Dermis blood vessel endothelial cell (primary cell): ENCODE measurements at places on chromosomes 3 and 15.

GRCh38 chr3:184040010-184040409 lies 8.5 kb downstream of the HTR3D start:
- peak; percentile 63 for DNase-seq

GRCh38 chr3:81931265-81932251 lies 170.1 kb upstream of the GBE1 start:
- DNase-seq, result no peak

DNA sequence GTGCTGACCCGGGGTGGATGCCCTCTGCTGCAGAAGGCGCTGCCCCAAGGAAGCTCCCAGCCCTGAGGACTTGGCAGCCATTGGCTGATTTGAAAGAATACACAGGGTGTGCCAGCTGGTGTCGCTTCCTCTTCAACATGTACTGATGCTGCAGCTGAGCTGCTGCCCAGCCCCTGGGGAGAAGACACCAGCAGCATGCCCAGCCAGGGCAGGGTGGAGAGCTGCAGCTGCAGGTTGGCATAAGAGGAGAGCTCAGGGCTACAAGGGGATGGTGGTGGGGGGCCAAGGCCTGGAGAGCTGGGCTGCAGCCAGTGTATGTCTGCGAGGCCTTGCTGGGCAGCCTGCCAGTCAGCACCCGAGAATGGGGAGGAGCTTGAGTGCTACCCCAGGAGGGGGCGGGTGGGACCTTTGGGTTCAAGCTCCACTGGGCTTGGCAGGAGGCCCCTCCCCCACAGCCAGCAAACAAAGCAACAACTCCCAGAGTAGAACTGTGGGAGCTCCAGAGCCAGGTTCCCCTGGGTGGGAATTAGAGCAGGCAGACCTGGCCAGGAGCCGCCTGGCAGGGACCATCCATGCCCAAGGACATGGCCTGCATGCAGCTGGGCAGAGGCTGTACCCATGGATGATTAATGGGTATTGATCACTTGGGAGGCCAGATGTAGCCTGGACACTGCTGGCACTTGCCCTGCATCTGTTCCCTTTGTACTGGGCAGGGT lies 9.2 kb upstream of the SEMA4B start:
- no peak for DNase-seq

- no peak for DNase-seq
These were observed 50.0 kb upstream of the TRPM1 start for GRCh38 chr15:31151301-31152233.

- no peak for DNase-seq
These were observed 82.2 kb downstream of the GREM1 start for GRCh38 chr15:32799936-32800535.

- no peak for DNase-seq
These were observed 1.5 kb downstream of the CMTM6 start for GRCh38 chr3:32500880-32501782.

DNA sequence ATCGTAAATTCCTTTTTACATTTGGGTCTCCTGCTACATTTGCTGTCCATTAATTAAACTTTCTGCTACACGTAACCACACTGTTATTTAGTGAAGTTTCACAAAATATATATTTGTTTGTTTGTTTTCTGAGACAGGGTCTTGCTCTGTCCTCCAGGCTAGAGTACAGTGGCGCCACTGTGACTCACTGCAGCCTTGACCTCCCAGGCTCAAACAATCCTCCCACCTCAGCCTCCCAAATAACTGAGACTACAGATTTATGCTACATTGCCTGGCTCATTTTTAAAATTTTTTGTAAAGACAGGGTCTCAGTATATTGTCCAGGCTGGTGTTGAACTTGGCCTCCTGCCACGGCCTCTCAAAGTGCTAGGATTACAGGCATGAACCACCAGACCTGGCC lies 20.5 kb downstream of the TOPBP1 start:
- DNase-seq, result no peak

DNA sequence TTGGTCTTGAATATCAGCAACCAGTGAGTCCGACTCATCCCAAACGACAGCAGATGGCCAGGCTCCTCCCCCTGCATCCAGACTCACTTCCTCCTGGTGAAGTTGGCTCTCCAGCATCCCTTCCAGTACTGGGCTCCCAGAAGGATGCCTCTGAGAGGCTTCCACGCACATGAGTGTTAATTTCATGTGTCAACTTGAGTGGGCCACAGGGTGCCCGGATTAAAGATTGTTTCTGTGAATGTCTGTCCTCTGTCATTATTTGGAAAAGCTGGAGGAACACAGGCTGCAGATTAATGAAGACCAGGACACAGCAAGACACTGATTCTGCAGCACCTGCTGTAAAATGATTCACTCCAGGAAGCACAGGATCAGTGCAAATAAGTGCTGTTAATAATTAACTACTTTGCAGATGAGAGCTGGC lies 99.8 kb downstream of the ATP10A start:
- no peak for DNase-seq

DNA sequence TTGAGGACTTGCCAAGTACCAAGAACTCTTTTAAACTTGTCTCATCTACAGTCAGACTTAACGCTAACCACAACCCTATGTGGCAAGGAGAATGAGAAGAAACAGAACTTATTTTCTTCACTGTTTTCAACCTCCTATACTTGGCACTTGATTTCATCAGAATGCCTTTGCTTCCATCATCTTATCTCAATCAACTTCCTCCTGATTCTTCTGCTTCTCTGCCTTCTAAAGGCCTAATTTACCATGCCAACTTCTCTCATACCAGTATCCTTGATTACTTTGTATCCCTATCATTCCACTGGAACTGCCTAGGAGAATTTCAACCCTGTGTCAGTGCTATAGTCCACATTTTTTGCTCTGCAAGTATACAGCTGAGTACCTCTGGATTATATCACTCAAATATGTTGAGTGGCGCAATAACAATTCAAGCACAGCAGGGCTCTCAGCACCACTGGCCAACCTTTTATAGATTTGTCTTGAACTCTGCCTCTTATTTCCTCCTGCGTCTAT lies 413.6 kb downstream of the ROBO1 start:
- no peak for DNase-seq

- DNase-seq, result no peak
These were observed 95.6 kb upstream of the LIPC start for GRCh38 chr15:58336161-58336560.

DNA sequence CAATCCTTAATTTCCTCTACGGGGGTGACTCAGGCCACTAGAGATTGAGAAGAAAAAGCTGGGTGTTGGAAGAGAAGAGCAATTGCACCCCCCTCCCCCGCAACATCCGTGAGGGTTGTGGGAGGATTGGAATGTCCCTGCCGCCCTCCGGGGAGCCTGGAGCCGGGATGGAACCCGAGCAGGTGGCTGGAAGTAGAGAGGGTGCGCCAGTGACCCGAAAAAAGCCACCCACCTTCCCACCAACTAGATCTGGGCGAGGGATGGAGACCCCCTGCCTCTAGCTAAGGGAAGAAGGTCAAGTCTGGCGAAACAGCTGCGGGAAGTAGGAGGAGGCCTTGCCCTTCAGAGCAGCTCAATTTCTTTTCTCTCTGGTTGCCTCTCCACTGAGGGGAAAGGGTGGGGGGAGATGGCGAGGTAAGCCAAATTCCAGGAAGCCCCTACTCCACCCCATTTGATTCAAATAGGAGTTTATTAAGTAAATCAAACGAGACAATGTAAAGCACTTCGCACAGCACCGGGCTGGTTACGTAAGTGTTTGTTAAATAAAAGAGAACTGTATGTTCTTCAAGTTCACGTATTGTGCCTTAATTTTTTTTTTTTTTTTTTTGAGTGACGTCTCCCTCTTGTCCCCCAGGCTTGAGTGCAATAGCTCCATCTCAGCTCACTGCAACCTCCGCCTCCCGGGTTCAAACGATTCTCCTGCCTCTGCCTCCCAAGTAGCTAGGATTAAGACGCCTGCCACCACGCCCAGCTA lies 1.1 kb upstream of the WWTR1 start:
- no peak for DNase-seq

DNA sequence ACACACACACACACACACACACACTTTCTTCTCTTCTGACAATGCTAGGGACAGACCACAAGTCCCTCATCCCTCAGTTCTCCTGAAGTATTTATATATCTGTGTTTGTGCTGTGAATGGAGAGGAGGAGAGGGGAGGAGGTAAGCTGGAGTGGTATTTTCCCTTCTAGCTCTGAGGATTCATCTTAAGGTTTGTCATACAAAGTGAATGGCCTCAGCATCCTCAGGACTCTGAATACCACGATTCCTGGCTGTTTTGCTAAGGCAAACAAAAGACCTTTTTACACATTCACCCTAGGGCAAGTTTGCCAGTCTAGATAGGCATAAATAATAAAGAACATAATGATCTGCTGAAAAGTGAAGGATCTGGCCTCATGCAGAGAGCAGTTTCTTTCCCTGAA lies 65.7 kb upstream of the CHMP2B start:
- DNase-seq, result no peak

DNA sequence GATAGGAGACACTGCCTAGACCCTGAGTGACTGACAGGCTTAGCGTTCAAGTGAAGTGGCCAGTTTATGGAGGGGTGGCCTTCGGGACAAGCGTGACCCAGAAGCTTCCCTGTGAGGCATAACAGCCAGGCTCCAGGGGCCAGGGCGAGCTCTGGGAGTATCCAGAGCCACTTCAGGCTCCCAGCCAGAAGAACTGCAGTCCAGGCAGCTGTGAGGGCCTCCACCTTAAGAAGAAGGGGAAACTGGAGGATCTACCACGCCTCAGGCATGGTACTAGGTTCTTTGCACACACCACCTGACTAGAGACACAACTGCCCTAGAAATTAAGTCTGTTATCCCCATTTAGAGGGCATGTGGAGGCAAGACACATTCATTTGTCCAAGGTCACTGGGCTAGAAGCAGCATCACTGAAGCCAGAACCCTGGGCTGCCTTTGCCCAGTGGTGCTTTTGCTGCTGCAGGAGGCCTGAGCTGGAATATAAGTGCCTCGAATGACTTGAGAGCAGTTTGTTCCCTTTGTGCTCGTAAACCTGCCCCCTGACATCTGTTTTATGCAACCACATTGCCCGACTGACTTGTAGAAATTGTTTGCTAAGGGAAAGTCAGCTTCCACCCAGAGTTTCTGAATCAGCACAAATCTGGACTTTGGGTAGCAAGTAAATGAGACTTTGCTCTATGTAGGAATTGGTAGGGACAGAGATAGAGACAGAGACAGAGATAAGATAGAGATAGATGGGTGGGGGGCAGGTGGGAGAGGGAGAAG lies 23.3 kb downstream of the RASGRF1 start:
- no peak for DNase-seq

DNA sequence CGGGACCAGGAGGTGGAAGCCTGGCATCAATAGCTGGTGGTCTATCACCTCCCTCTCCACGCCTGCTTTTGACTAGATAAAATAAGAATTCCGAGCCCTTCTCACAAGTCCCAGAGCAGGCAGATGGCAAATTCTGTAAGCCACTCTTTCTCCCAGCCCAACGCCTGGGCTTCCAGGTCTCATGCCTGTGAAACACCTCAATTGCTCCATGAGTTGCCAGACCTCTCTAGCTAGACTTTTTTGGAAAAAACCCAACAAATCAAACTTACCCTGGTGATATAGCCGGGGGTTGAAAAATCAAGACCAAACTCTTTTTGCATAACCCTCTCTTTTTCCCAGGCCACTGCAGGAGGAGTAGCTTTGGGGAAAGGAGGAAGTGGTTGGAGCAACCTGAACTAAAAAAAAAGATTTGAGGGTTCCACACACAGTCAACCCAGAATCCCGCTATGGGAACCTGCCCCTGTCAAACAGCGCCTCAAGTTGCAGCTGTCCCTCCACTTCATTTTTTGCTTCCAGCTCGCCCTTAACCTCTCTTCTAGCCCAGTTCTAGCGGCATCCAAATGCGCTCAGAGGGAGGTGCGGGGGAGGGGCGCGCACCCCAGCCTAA lies 7.0 kb downstream of the BHLHE40 start:
- no peak for DNase-seq

- DNase-seq, result no peak
These were observed 83.4 kb downstream of the EEFSEC start for GRCh38 chr3:128236657-128237056.

GRCh38 chr3:195591220-195591619 lies 7.5 kb upstream of the APOD start:
- DNase-seq, result no peak

- no peak for DNase-seq
These were observed 36.1 kb downstream of the LIPC start for GRCh38 chr15:58467722-58468423.

DNA sequence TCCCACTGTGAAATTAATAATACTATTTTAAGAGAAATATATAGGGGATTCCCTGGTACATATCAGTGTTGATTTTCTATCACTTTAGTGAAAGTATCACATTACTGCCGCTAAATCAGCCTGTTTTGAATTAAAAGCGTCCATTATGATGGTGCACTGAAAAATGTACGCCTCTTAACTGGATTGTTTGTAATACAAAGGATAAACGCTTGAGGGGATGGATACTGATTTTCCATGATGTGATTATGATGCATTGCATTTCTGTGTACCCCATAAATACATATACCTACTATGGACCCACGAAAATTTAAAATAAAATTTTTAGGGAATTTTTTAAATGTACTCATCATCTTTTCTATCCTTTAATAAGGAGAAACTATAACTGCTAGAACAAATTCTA lies 478.6 kb downstream of the MAGI1 start:
- no peak for DNase-seq

DNA sequence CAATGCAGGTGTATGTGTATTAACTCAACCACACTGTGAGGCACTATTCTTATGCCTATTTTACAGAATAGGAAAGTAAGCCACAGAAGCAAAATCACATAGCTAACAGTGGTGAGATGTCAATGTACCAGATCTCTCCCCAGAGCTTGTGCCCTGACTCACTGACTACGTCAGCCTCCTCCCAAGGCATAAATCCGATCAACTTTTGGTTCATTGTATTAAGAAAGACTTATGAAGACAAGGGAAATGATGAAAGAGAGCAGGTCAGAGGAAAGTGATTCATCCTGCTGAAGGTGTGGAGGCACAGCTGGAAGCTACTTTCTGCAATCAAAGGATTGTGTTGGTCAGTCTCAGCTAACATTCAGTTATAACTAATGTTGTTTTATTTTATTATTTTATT lies 33.0 kb upstream of the SV2B start:
- DNase-seq, result no peak

GRCh38 chr3:108137460-108137814 lies 46.6 kb upstream of the CD47 start:
- no peak for DNase-seq

GRCh38 chr3:36697229-36698001 lies 66.9 kb downstream of the DCLK3 start:
- DNase-seq, result no peak

DNA sequence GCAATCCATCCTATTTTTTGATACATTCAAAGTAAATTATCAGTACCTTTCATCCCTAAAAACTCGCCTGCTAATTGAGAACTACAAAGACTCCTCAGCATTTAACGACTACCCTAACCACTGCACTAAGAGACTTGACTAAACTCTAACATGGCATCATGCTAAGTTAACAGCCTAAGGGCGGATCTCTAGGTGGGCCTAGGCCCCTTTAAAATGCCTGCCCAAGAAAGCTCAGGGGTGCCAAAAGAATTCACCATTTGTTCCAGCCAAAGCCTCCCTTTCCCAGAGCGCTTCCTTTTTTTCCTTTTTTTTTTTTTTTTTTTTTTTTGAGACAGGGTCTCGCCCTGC lies 568 bp upstream of the NEK4 start:
- DNase-seq, result no peak

GRCh38 chr15:54101664-54102270 lies 123.5 kb downstream of the UNC13C start:
- no peak for DNase-seq
